AG04449 (cell line): ENCODE measurements at places on chromosomes 2 and 18.

GRCh38 chr2:107276034-107276433 is 390.1 kb upstream of the ST6GAL2 start:
- no peak for DNase-seq

GRCh38 chr2:73133566-73134197 is 20.9 kb upstream of the RAB11FIP5 start:
- DNase-seq = no peak

GRCh38 chr2:98601532-98602132 is 6.7 kb downstream of the COA5 start:
- no peak for DNase-seq

GRCh38 chr2:125643585-125643984 is 1012.4 kb upstream of the GYPC start:
- no peak for DNase-seq
